ENCODE measurements at places on chromosomes 2 and 18.

GRCh38 chr18:67776929-67777328 lies 260.4 kb upstream of the DSEL start:
- DNase-seq: no peak

GRCh38 chr18:12421732-12422131 lies 14.0 kb downstream of the PRELID3A start:
- no peak for DNase-seq

- DNase-seq: no peak
Measured at GRCh38 chr2:239811806-239812560, 213.2 kb downstream of the NDUFA10 start.

- no peak for DNase-seq
Measured at GRCh38 chr2:201523506-201523905, 72.0 kb downstream of the STRADB start.

DNA sequence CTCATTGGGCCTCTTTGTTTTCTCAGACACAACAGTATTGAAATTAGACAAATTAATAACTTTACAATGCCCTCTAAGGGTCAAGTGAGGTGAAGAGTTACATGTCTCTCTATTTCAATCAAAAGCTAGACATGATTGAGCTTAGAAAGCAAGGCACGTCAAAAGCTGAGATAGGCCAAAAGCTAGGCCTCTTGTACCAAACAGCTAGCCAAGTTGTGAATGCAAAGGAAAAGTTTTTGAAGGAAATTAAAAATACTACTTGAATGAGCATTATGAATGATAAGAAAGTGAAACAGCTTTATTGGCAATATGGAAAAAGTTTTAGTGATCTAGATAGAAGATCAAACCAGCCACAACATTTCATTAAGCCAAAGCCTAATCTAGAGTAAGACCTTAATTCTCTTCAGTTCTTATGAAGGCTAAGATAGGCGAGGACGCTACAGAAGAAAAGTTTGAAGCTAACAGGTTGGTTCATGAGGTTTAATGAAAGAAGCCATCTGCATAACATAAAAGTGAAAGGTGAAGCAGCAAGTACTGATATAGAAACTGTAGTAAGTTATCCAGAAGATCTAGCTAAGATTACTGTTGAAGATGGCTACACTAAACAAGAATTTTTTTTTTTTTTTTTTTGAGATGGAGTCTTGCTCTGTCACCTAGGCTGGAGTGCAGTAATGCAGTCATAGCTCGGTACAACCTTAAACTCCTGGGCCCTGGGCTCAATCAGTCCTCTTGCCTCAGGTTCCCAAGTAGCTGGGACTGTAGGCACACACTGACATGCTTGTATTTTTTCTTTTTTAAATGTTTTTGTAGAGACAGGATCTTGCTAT lies 65.5 kb downstream of the FAM117B start:
- no peak for DNase-seq
